ENCODE measurements at places on chromosomes 1 and 21.

GRCh38 chr1:156677616-156678596 is 699 bp upstream of the NES start:
- peak; percentile 88 for DNase-seq

DNA sequence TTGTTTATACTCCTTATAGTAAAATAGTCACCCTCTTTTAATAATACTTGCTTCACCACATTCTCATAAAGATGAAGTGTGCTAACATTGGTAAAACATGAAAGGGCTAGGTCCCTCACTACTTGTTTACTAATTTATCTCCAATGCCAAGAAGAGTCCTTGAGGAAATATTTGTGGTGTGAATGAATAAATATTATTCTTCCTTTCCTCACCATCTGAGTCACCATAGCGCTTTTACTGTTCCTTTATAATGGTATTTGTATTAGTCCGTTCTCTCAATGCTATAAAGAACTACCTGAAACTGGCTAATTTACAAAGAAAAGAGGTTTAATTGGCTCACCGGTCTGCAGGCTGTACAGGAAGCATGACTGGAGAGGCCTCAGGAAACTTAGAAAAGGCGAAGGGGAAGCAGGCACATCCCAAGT is 222.8 kb upstream of the ZRANB2 start:
- DNase-seq: no peak

DNA sequence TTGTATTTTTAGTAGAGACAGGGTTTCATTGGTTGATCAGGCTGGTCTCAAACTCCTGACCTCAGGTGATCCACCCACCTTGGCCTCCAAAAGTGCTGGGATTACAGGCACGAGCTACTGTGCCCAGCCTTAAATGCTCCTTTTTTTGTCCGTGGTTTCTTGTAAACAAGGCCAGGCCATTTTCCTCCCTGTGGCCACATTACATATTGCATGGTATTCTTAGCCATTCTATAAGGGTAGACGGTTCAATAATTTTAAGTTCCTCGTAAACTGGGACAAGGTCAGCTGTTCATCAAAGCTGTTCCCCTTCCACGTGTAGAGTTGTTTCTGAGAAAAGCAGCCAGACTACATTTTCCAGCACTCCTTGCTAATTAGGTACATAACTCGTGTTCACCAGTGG is 10.3 kb upstream of the LUZP1 start:
- DNase-seq: no peak

DNA sequence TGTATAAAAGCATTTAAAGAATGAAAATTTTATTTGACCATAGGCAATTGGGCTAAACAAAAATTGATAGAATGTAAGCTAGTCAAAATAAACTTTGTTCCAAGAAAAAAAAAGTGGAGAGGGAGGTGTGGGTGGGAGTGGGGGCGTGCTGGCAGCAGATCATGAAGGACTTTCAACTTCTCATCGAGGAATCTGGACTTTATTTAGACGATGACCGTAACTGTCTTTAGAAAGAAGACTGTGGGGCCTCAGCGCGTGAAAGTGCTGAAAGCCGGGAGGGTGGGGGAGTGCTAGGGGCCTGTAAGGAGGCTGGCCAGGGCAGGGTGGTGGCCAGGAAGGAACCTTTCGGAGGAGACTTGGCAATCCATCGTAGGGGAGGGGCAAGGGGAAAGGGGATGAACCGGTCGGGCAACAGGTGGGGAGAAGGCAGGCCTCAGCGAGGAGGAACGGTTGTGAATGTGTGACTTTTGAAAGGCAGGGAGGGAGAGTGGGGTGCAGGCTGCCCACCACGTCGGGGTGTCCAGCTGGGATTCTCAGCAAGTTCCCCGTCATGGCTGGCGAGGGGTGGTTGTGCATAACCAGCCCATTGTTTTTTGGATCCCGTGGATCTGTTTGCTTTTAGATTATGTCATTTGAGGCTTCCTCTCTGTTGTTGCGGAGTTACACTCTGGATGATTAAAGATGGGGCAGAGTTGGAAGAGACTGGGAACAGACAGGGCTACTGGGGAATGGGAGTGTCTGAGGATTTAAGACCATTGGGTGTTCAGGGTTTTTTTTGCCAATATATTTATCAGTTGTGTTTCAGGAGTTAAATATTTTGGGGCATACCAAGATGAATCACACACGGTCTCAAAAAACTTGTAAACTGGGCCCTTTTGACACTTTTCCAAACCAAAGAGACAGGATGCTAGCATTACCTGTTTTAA is 35.5 kb downstream of the HUNK start:
- DNase-seq: no peak

- DNase-seq: no peak
These were observed 54.3 kb upstream of the LGALS8 start for GRCh38 chr1:236469466-236469865.

DNA sequence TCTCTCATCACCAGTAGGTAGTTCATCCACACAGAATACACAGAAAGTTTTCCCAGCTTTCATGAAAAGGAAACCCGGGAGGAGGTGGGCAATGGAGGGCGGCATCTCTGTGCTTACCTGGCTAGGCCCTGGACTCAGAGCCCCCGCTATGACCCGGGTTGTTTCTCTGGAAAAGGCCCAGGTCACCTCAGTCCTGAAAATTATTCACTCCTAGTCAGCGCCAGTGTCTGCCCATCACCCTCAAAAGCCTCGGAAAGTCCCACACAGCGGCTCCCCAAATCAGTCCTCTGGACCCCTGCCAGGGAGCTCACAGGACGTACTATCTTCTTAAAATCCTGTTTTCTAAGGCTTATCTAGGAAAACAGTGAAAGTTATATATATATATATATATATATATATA is 51.2 kb downstream of the TCP10L start:
- no peak for DNase-seq

GRCh38 chr21:14766241-14766640 is 220.1 kb upstream of the SAMSN1 start:
- DNase-seq: no peak

GRCh38 chr1:43503534-43503933 is 27.1 kb upstream of the PTPRF start:
- no peak for DNase-seq

GRCh38 chr1:169739980-169740379 is 6.1 kb upstream of the SELE start:
- peak; percentile 8 for DNase-seq

DNA sequence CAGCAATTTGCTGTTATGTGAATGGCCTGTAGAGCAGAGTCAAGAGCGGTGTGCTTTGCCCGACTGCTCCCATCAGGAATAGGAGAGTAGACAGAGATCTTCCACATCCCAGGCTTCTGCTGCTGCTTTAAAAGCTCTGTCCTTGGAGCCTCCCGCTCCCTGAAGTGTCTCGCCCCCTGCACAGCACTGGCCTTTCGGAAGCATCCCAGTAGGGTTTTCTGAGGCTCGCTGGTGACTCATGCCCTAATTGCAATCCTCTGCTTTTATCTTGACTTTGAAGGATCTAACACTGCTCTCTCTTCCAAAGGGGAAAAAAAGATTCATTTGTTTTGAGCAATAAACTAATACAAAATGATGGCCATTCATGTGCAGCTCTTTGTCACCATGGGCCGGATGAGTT is 13.3 kb upstream of the CD101 start:
- no peak for DNase-seq

- DNase-seq: no peak
These were observed 25.1 kb downstream of the COL6A2 start for GRCh38 chr21:46122758-46123683.

GRCh38 chr1:237390823-237391222 is 348.8 kb downstream of the RYR2 start:
- no peak for DNase-seq

- DNase-seq: no peak
These were observed 35.0 kb downstream of the RAP1GAP start for GRCh38 chr1:21633992-21634805.

- DNase-seq: no peak
These were observed 257.1 kb upstream of the CSF3R start for GRCh38 chr1:36739703-36740289.

DNA sequence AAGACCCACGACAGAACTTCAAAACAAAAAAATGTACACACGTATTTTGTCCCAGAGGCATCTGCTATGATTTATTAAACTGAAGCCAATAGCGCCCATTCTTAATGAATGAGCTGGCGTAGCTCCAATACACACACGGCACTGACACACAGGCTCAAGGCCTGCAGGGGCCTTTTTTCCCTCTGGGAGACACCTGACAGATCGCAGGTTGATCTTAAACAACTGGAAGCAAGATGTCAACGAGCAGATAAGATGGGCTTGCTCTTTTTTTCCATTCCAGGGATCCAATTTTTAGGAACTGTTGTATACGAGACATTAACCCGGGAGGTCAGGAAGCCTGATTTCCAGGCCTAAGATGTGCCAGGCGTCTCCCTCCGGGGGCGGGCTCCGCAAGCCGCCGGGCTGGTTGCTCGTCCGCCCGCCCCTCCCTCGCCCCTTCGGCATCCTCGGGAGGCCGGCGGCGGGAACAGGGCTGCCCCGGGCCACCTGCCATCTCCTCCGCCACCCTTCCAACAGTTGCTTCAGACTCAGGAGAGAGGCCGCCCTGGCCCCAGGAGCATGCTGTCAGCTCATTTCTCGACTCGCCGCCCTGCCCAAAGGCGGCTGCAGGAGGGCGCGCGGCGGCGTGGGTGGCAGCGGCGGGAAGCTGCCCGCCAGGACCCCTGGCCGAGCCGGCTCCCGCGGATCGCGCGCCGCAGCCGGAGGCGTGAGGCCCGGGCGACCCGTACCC is 735 bp downstream of the TTC13 start:
- DNase-seq: peak; percentile 49

GRCh38 chr1:70048336-70049094 is 156.9 kb downstream of the LRRC40 start:
- no peak for DNase-seq

- no peak for DNase-seq
These were observed 56.7 kb upstream of the ATP1A1 start for GRCh38 chr1:116316373-116316772.

DNA sequence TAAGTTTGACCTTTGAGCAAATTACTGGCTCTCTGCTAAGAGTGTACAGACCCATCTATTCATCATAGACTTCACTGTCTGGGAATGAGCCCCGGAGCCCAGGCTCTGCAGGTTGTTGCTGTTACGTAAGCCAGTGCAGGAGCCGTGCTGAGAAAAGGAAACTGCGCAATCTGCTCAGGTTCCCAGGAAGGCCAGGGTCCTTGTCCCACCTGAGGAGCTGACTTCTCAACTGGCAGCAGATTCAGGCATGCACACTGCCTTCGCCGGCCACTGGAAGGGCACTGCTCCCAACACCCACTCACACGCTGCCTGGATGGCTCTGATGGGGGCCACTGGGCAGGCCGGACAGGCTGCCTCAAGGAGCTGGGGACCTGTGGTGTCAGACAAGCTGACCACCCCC is 19.5 kb downstream of the RCAN1 start:
- DNase-seq: no peak

GRCh38 chr1:111571987-111572386 is 47.6 kb upstream of the RAP1A start:
- DNase-seq: peak; percentile 48

DNA sequence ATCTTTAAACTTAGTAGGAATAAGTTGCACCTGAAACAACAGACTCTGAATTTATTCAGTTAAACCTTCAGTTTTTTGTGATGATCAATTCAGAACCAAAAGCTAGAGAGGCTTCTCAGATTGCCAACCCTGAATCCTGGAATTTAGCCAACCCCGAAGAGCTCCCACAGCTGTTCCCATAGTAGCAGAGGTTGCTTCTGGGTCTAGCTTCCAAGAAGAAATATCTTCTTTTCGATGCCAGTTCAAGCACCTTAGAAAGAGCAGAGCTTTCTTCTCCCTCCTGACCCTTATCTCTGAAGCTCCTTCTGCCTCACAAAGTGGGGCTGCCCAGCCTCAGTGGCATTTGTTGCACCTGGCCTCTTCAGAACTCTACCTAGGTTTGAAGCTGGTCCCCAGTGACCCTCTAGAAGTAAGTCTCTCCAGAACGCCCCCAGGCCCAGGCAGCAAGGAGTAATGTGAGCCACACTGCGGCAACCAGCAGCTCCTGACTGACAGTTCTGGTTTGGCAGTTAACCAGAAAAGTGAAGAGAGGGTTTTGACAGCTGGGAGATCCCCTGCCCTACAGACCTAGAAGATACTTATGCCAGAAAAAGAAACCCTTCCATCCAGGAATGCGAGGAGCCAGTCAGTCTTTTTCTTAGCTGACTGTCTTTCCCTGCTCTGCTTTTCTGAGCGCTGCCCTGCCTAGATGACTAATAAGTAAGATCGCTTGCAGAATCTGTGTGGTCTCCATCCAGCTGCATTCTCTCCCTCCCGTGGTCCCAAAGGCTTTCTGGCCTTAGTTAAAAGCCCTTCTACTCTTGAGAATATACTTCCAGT is 165.9 kb downstream of the ADGRL4 start:
- peak; percentile 18 for DNase-seq

DNA sequence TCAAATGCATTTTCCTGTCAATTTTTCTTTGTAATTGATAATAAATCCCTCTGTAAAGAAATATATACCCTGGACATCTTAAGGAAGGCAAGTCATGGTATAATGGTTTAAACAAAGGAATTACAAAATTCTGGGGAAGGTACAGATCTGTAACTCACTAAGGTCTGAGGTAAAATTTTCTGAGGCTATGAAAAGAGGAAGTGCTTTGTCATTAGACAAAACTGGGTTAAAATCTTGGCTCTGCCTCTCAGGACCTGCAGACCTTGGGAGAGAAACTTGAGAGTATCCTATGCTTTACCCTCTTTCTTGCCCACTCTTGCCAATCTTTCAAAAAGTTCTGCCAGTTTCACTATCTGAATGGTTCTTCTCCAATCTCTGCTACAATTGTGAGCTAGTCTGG is 26.8 kb upstream of the BEND5 start:
- DNase-seq: no peak

GRCh38 chr1:155776414-155776813 is 80.6 kb downstream of the GON4L start:
- DNase-seq: no peak

- DNase-seq: no peak
These were observed 68.4 kb upstream of the IPO9 start for GRCh38 chr1:201760516-201760915.

GRCh38 chr1:65255656-65256050 is 53.7 kb upstream of the DNAJC6 start:
- no peak for DNase-seq

Data from pons (tissue), 1 donor.